NCI-H524 (cell line): ENCODE measurements at places on chromosomes 6 and 20.

- DNase-seq = no peak
These were observed 28.3 kb downstream of the PREX1 start for GRCh38 chr20:48799328-48800105.

GRCh38 chr6:153436351-153436750, 305.3 kb upstream of the RGS17 start:
- DNase-seq = no peak

- peak; percentile 37 for DNase-seq
These were observed 2.7 kb downstream of the MOCS1 start for GRCh38 chr6:39931607-39932006.

DNA sequence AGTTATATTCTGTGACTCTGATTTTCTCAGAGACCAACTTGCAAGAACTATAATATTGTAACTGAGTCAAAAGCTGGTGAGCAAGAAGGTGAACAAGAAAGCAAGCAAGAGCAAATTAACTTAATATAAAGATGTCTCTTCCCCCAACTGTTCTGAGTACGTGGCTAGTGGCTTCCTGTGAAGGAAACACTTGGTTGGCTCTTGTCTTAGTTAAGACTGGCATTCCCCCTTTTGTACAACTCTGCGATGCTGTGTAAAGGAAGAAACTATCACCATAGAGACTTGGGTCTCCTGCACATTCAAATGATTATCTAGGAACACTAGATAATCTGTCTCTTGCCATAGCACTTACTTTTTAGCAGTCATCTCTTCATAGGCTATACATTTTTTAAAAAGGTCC, 47.3 kb upstream of the TNFAIP3 start:
- DNase-seq = no peak
